Naive thymus-derived CD4-positive, alpha-beta T cell (primary cell): ENCODE measurements at places on chromosomes 5 and 9.

DNA sequence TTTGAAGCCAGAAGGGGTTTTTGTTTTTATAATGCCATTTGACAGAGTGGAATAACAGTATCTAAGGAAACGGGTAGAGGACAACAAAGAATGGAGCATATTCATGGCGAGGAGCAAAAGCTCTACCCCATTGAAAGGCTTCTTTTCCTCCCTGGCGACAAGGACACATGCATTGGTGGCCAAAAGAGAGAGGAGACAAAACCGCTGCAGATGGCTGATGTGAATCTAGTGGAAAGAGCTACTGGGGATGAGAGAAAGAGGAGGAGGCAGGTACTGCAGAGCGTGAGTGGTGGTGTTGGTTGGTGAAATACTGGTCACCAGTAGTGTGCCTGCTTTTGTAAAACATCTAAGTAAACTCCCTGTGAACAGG is 491 bp downstream of the APC start:
- no peaks in the 10 kb centered on the region for H3K27me3 ChIP-seq
- H3K4me3 ChIP-seq: peak overlapping the region; percentile 76
- DNase-seq: no peak
- H3K27ac ChIP-seq: no peak overlapping the region
- peaks cover 9% of the 10 kb centered on the region for H3K4me1 ChIP-seq
- no peaks in the 10 kb centered on the region for H3K36me3 ChIP-seq

DNA sequence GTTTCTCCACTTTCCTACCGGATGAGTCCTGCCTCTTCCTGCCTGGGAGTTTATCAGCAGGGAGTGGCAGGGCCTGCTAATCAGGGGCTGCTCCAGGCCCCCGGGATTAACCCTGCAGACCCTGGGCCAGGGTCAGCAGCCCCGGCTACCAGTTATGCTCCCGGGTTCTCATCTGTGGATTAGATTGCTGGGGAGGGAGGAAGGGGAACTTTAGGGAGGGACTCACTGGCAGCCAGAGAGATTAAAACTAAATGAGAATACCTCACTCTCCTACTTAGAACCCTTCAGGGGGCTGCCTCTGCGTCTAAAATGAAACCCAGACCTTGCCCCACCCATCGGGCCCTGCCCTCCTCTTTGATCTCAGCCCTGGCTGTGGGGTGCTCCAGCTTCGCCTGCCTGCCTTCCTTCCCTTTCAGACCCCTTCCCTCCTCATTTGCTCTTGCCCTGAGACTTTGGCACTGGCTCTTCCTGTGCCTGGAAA is 130.5 kb upstream of the HAND1 start:
- H3K4me3 ChIP-seq: no peak overlapping the region
- H3K4me1 ChIP-seq: no peaks in the 10 kb centered on the region
- DNase-seq: no peak
- no peak overlapping the region for H3K27ac ChIP-seq
- no peaks in the 10 kb centered on the region for H3K27me3 ChIP-seq
- H3K36me3 ChIP-seq: no peaks in the 10 kb centered on the region

- H3K4me3 ChIP-seq: no peak overlapping the region
- H3K4me1 ChIP-seq: no peaks in the 10 kb centered on the region
- no peaks in the 10 kb centered on the region for H3K27me3 ChIP-seq
- no peak for DNase-seq
Observed at GRCh38 chr5:142245786-142246185, 79.0 kb downstream of the SPRY4 start.

- DNase-seq: no peak
- no peaks in the 10 kb centered on the region for H3K27me3 ChIP-seq
- no peak overlapping the region for H3K4me3 ChIP-seq
- no peak overlapping the region for H3K27ac ChIP-seq
Observed at GRCh38 chr5:159849437-159850083, 66.7 kb upstream of the ADRA1B start.

DNA sequence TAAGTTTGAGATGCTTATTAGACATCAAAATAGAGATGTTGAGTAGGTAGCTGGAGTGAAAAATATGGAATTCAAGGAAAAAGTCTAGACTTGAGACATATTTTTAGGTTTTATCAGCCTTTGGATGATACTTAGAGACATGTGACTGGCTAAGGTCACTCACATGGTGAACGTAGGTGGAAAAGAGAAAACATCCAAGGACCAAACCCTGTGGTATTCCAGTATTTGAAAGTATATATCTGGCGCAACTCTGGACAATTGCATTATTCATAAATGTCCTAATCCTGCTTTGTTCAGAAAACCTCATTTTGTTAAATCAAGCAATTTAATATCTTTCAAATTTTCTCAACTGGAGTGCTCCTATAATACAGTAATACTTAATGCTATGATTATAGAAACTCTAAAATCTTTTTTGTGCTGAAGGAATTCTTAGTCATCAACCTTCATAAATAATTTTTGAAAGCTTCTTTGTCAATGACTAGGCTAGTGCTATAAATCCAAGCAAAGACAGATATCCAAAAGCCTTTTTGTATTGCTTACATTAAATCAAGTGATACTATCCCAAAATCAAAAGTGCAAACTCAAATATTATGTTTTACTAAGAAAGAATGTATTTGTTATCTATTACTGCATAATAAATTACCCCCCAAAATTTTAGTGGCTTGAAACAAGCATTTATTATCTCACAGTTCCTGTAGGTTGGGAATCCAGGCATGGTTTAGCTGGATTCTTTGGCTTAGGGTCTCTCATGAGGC is 452.0 kb downstream of the ENC1 start:
- no peaks in the 10 kb centered on the region for H3K27me3 ChIP-seq
- no peaks in the 10 kb centered on the region for H3K4me1 ChIP-seq
- no peak overlapping the region for H3K4me3 ChIP-seq

DNA sequence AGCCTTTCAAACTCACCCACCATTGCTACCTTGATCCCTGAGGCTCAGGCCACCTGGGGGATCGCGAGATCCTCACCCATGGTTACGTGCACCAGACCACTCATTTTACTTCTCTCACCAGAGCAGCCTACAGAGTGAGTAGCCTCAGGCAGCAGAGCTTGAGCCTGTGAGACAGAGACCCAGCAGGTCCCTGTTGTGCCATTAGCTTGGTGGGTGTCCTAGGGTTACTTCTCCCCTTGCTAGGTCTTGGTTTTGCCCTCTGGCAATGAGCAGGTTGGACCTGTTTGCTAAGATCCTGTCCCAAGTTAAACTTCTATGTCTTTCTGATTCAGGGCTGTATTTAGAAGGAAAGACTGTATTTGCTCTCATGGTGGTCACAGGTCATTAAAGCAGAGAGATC is 21.8 kb downstream of the WHRN start:
- H3K27me3 ChIP-seq: no peaks in the 10 kb centered on the region
- H3K4me3 ChIP-seq: no peak overlapping the region
- H3K4me1 ChIP-seq: peaks cover 9% of the 10 kb centered on the region
- DNase-seq: no peak
- no peaks in the 10 kb centered on the region for H3K36me3 ChIP-seq

DNA sequence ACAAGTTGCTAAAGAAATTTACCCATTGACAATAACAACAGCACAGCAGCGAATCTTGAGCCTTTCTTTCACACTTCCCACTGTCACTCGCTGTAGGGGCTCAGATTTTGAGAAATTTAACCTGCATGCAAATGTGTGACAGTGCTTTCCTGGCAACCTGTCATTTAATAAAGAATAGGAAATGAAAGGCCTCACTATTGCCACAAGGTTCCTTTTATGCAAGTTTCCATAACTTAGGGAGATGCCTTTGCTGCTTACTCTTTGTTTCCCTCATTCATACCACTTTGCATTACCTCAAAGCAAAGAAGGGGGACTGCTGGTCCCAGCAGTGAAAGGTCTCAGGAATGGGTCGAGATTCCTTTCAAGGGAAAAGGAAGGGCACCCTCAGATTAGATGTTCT is 49.5 kb downstream of the PTCD2 start:
- H3K27ac ChIP-seq: no peak overlapping the region
- no peak overlapping the region for H3K4me3 ChIP-seq
- no peaks in the 10 kb centered on the region for H3K4me1 ChIP-seq
- H3K36me3 ChIP-seq: no peaks in the 10 kb centered on the region
